Activated CD8-positive, alpha-beta memory T cell treated with anti-CD3 and anti-CD28 coated beads for 4 hours (primary cell): ENCODE measurements at places on chromosomes 5 and 9.

- DNase-seq: no peak
Observed at GRCh38 chr9:88990729-88991065, 571 bp upstream of the S1PR3 start.

- no peak for DNase-seq
Observed at GRCh38 chr5:107553117-107553555, 117.6 kb downstream of the EFNA5 start.

- no peak for DNase-seq
Observed at GRCh38 chr5:82183828-82184227, 94.3 kb downstream of the RPS23 start.

DNA sequence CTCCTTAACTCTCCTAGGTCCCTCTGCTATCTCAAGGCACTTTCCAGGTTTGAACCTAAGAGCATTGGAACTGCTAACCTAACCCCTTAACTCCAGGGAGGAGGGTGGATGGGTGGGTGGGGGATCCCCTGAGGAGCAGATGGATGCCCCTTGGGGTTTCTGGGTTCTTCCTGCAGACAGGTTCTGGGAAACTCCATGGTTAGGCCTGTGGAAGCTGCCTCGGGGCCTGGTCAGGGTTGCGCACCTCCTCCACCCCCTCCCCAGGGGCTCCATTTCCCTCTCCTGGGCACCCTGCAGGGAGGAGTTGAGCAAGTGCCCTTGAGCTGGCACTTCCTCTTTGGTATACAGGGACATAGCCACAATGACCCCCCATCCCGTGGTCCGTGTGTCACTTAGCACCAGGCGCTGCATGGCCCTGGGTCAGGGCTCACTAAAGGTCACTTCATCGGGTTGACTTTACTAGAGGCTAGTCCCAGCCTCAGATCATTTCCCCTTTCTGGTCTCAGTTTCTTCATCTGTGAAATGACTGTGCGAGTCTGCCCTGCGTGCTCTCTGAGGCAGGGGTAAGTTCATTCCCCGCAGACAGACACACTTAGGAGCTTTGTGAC is 16.0 kb downstream of the CXXC5 start:
- no peak for DNase-seq

- DNase-seq: no peak
Observed at GRCh38 chr5:111439473-111440075, 72.8 kb downstream of the STARD4 start.
